ENCODE measurements at places on chromosomes 12 and 14.

- DNase-seq = peak; percentile 15
Observed at GRCh38 chr12:38890102-38890855, 15.1 kb downstream of the CPNE8 start.

DNA sequence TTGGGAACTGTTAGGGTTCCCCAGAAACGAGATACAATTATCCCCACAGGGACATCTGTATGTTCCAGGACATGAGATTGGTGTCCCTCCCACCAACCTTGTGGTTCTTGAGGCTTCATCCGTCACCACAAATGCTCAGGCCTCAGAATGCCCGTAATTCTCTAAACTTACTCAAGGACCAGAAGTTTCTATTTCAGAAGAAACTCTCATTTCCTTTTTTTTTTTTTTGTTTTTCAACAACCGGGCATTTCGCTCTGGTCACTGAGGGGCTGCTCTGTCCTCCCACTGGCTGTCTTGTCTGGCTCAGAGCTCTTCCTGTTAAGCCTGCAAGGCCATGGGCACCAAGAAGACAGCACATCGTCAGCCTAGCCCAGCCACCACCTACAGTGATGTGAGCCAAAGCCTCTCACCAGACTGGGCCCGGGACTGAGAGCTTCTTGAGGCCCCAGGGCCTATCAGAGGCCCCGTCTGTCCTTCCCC lies 36.2 kb downstream of the VDR start:
- no peak for DNase-seq

DNA sequence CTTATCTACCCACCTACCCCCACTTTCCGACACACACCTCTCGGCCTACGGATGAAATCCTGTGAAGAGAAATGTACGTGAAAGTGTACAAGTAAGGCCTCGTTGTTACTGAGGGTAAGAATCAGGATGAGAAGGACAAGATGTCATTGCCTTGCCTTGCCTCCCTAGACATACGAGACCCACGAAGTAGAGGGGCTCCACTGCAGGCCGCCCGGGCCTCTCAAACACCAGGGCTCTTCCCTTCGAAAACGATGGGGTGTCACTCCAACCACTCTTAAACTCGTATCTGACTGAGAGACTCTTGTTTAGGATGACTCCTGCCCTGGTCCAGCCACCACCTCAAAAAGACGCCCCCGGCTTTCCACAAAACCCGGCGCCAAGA lies 498 bp downstream of the RACGAP1 start:
- DNase-seq = peak; percentile 39

DNA sequence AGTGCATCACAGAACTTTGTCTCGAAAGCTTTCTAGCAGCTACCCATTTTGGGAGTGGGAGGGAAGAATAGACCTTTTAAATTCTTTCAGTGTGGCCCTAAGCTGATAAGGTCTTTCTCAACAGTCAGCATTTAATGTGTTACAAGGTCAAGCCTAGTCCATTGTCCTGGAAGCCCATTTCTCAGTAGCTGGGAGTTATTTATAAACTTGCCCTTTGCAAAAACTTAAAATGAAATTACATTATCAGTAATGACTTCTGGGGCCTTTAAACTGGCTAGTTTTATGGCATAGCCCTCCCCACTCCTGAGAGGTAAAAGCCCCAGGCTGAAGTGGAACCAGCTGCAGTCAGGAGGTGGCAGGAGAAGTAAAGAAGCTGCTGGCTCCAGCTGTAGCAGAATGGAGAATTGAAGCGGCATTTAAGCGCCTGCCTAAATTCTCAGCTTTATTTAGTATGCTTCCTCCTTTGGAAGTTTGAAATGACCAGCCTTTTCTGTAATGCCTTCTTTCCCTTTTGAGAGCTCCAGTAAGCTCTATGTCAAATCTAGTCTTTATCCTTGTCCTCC lies 12.4 kb downstream of the COPZ1 start:
- DNase-seq = no peak

GRCh38 chr12:11795913-11796459 lies 146.5 kb downstream of the ETV6 start:
- DNase-seq = peak; percentile 68

DNA sequence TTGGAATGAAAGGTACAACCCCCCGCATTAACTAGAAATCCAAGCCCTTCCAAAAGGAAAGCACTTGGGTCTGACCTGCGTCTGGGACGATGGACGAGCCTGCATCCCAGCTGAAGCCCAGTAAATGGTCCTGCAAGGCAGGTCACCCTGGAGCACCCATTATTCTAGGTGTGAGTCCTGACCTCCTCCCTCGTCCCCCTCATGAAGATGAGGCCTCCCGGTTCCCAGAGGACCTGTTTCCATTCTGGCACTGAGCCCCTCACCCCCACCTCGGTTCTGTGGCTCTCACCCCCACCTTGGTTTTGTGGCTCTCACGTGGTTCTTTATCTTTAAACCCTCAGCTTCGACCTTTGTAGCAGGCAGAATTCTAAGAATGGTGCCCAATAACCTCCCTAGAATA lies 7.3 kb downstream of the IFI27 start:
- no peak for DNase-seq

DNA sequence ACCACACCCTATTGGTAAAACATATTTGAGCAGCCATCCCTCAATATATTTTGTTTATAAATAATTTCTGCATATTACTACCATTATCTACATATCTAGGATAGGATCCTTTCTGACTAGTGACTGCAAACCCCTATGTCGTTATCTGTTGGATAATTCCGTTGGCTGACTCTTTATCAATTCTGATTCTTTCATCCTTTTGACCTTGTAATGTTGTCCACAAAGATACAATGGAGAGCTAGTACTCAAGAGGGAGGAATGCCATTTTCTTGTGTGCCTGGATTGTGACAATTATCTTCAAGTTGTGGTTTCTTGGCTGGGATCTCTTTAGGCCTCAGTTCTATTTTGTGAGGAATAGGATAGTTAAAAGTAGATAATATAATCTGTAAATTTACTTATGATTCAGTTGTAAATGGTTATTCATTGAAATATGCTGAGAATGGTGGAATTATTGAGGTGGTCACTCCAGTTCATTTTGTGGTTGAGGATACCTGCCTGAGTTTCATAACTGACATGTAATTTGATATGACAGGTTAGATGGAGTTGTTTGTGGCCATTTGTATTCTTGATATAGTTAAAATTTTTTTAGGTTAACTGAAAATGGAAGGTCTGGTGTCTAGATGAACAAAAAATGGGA lies 10.1 kb downstream of the CHST11 start:
- no peak for DNase-seq

DNA sequence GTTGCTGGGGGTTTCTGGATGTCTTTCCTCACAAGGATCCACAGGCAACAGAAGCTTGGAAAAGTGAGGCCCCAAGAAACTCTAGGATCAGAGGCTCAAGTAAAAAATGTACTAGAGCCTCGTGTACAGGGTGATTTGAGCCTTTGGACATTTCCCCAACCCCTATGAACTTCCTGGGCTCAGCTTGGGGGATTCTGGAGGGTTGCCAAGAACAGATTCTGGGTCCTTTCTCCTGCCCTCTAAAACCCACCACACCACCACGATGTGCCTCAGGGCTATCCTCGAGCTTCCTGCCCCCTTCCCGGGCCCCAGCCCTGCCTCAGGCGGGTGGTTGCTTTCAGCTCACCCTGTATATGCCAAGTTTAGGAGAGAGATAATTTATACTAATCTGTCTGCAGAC lies 583 bp downstream of the FAM186B start:
- no peak for DNase-seq

- DNase-seq = peak; percentile 60
Observed at GRCh38 chr14:102532204-102532658, 22.7 kb upstream of the ANKRD9 start.

GRCh38 chr12:131634037-131634436 lies 76.9 kb upstream of the SFSWAP start:
- no peak for DNase-seq

GRCh38 chr12:6392504-6392903 lies 8.5 kb downstream of the LTBR start:
- DNase-seq = no peak

DNA sequence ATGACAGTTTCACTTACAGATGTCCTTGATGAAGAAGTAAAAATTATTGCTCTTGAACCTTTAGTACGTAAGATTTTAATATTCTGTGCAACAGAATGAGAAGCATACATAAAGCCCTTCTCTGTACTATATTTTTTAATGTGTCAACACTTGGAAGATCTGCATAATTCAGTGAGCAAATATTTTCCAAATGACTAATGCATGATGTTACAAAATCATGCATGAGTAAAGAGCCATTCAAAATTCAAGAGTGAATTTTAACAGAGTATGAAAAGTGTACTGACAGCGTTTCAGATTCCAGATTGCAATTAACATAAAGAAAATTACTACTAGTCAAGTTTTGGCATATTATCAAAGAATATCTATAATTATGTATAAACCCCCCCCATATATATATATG lies 101.4 kb upstream of the BBS10 start:
- DNase-seq = peak; percentile 11

- DNase-seq = no peak
Observed at GRCh38 chr12:46825591-46826414, at the start of gene SLC38A4. Gene SLC38A4, minus strand, starts transcription at chr12:46825997. Its CDS starts 32,926 bp downstream, at chr12:46793071.

- no peak for DNase-seq
Observed at GRCh38 chr12:42534184-42534838, 55.2 kb downstream of the PRICKLE1 start.

- no peak for DNase-seq
Observed at GRCh38 chr12:59499774-59500173, 96.1 kb upstream of the SLC16A7 start.

GRCh38 chr12:98587084-98587483 lies 6.4 kb upstream of the SLC25A3 start:
- DNase-seq = no peak

DNA sequence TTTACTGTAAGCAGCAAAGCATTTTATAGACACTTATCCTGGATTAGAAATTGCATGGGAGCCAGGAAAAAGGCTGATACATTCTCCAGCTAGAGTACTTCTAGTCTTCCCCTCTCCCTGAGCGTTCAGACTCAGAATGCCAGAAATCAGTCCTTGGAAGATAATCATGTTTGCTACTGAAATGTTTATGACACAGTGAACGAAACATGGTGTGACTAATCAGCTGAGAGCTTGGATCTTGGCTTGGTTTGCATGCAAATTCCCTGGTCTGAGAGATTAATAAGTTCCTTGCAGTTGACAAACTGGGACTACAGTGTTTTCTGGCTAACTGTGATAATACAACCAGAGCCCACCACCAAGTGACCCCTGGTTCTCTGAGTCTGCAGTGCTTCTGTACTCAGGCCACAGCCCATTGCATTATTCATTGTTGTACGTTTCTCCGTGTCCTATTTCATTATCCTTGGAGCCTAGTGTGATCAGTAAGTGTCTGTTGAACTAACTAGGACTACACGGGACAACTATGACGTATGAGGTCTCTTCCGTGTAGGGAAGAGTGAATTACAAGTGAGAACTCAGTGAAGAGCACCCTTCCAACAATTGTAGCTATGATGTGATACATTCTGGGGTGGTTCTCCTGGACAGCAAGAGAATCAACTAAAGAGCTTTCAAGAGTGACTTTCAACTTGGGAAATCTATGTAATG lies 34.6 kb upstream of the EVL start:
- peak; percentile 64 for DNase-seq

GRCh38 chr14:29802211-29802610 lies 125.4 kb downstream of the PRKD1 start:
- no peak for DNase-seq

- no peak for DNase-seq
Observed at GRCh38 chr12:19671695-19672094, 232.4 kb downstream of the AEBP2 start.

DNA sequence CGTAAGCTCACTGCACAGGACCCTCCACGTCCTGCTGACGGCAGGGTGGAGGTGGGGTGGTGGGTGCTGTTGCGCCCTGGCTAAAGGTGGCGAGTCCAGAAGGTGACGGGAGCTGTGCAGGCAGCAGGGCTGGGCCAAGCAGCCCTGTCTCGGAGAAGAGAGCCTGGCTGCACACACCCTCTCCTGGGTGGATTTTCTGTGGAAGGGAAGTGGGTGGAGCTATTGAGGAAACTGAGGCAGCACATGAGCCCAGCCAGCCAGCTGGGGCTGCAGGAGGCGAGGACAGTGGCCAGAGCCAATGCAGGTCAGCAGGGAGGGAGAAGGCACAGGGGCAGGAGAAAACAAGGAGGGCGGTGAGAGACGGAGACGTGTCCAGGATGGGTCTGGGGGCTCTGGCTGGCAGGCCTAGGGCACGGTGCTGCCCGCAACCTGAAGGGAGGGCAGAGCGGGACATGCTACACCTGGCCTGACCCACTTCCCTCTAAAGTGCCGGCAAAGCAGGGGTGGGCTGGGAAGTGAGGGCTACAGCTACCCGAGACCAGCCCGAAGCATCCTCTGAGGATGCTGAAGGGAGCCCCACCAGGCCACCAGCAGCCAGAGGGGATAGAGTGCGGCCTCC lies 20.5 kb downstream of the BTBD6 start:
- no peak for DNase-seq

- peak; percentile 43 for DNase-seq
Observed at GRCh38 chr14:39107591-39107996, 4.6 kb upstream of the SEC23A start.

GRCh38 chr12:53996240-53997203 lies 3.4 kb upstream of the HOXC9 start:
- DNase-seq = no peak

- DNase-seq = no peak
Observed at GRCh38 chr14:47153746-47154145, 502.2 kb upstream of the RPL10L start.

- peak; percentile 30 for DNase-seq
Observed at GRCh38 chr12:39764944-39765560, 145.4 kb upstream of the ABCD2 start.
